ENCODE measurements at places on chromosomes 12 and 14. TPM values are rescaled to one million over a fixed set of nuclear protein-coding genes. Genes with fewer than 3 reads are reported as not detected.
A peak's percentile ranks its signal among the peaks of the same experiment; 100 is the strongest.

DNA sequence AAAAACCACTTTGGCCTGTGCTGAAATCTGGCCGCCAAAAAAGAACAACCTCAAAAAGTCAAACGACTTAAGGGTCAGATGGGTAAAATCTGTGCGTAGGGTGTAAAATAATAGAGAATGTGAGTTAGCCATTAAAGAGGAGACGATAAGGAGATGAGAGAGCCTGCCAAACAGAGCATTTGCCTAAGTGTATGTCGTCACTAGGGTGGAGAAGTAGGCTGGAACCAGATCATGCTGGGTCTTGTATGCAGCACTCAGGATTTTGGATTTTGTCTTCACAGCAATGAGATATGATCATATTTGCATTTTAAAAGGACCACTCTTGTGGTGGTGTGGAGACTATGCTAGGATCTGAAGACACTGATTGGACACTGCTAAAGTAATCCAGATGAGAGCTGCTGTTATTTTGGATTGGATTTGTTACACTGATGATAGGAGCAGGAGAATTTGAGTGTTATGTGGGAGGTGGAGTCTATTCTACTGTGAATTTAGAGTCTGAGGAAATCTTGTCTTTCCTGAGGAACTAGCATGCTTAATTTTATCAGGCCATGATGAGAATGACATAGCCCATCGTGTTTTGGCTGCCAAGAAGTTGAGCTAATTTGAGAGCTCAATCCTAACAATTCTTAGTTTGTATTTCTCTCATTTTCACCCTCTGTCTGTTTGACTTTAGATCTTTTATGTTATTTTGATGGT lies 24.8 kb upstream of the DBX2 start:
- no peak for DNase-seq

GRCh38 chr12:96447256-96447655 lies 42.1 kb upstream of the CFAP54 start:
- no peak for DNase-seq

DNA sequence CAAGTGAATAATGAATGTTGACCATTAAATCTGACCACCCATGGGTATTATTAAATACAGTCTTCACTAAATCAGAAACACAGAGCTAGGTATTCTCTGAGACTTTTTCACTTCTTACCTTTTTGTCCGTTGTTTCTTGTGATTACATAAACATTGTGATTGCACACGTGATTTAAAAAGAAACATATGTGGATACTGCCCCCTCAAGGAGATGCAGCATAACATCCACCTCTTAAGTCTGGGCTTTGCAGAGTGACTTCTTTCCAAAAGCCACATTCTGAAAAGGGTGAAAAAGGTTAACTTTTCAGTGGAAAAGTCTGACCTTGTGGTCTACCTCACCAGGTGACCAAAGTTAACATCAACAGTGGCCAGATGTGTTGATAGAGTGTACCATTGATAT lies 185.5 kb upstream of the FAR2 start:
- no peak for DNase-seq

DNA sequence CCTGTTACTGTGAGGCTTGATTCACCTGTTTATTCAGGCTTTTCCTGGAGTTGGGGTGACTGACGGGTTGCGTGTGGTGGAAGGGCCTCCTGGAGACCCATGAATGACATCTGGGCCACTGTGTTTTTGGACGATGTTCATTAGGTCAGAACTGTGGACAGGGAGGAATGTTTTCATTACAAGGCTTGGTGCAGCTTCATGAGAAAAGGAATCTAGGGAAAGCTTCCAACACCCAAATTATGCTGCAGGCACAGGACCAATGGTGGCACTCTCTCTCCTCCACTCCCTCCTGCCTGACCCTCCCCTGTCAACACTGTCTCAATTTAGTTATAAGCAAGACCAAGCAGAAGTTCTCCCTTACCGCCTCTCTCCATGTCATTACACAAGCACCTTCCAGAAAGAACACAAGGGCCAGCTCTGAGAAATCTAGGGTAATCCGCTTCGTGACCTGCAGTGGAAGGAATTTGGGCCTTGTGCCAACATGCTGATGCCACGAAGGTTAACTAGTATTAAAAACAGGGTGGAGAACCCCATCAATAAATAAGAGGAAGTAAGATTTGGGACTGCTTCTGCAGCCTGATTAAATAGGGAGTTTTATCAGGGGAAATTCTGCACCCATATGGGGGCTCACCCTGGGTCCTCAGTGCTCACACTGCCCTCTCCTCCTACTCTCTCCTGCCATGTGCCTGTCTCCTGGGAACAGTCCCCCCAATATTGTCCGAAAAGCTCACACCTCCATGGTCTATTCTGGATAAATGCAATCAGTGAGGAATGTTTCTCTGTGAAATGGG lies 200.3 kb downstream of the KTN1 start:
- DNase-seq = peak; percentile 31

SAV1 gene
- polyA plus RNA-seq = 40.0 TPM

PPM1H gene
- polyA plus RNA-seq = 26.8 TPM

Data from left renal pelvis (tissue), 4 donors.